ENCODE measurements at places on chromosomes 16 and 17.

DNA sequence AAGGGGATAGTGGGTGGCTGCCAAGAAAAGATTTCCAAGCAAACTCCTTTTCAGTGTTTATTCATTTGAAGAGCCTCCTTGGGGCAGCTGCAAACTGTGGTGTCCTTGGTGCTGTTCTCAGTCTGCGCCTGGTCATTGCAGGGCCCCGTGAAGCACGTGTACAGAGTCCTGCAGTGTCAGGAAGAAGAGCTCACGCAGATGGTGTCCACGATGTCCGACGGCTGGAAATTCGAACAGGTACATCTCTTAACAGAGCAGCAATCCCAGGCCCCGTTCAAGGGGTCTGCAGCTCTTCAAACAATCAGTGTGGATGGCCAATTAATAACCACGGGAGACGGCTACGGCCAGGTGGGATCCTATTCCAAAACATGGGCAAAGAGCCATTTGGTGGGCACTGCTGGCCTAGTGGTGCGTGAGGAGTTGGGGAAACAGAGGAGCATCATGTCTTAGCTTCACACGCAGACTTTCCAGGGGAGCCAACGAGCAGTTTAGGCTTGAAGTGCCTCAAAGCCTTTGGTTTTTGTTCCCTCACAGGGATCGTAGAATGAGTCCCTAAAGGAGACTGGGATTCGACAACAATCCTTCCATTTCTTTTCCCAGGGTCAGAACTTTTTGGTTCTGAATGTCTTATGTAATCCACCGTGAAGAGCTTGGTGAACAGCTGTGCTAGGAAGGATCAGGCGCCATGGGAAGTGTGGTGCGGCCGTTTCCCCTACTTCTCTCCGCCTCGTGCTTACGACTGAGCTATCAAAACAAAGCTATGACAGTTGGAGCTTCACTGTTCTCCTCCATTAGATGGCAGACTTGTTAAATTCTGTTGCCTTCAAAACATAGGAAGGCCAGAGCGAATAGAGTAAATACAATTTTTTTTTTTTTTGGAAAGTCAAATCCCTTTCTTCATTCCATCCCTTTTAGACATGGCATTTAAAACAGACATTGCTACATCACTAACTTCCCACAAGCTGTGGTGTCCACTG is 12.6 kb downstream of the KCTD2 start:
- peak; percentile 32 for DNase-seq

GRCh38 chr17:50661795-50662391 is 27.2 kb downstream of the ABCC3 start:
- DNase-seq, result peak; percentile 34

DNA sequence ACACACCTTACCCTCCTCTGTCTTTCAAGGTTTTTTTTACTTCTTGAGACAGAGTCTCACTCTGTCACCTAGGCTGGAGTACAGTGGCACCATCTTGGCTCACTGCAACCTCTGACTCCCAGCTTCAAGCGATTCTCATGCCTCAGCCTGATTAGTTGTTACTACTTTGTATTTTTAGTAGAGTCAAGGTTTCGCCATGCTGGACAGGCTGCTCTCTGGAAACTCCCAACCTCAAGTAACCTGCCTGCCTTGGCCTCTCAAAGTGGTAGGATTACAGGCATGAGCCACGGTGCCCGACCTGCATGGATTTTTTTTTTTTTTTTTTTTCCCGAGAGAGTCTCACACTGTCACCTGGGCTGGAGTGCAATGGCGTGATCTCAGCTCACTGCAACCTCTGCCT is 273.2 kb downstream of the RBFOX1 start:
- no peak for DNase-seq

- DNase-seq, result peak; percentile 40
These were observed 17.6 kb downstream of the MAPK8IP3 start for GRCh38 chr16:1723450-1724147.

DNA sequence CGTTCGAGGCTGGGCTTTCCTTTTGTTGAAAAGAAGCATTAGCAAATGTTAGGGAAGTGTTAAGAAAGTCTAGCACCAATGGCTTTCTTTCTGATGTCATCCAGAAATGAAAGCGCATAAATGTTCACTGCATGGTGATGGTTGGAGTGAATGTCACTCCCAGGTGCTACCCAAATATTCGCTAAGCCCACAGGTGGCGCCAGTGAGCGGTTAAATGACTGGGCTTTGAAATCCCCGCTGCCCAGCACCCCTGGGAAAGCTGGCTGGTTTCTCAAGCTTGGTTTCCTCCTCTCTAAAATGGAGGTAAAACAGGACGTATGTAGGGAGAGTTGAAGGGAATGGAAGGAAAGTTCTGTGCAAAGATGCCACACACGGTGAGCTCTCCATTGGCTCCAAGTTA is 104.4 kb downstream of the IRX5 start:
- DNase-seq, result no peak

DNA sequence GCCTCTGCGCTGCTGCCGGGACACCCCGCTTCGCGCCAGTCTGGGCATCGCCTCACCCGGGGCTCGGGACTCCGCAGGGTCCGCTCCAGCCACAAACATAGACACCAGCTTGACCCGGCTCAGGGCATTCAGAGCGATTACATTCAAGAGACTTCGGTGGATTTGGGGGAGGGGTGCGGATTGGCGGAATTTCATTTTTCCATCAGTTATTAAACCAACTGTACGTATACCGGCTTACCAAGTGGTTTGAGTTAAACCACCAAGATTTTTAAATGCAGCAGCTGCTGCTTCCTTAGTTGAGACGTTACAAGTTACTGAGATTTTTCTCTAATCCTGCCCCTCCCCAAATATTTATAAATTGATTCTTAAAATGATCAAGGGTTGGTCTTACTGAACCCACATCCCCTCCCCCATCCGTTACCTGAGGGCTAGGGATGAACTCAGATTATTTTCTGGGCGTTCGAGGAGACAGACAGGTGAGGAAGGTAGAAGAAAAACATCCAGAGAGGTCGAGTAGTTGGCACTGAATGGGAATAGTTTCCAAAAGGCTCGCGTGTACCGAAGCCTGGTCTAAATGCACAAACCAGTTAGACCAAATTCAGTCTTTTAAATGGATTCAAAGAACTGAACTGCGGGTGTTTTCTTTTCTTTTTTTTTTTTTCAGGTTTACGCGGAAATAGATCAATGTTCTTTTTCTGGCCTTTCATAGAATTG is 1.5 kb downstream of the CRHR1 start:
- DNase-seq, result no peak

GRCh38 chr17:83126275-83126811 is 46.9 kb downstream of the METRNL start:
- no peak for DNase-seq

DNA sequence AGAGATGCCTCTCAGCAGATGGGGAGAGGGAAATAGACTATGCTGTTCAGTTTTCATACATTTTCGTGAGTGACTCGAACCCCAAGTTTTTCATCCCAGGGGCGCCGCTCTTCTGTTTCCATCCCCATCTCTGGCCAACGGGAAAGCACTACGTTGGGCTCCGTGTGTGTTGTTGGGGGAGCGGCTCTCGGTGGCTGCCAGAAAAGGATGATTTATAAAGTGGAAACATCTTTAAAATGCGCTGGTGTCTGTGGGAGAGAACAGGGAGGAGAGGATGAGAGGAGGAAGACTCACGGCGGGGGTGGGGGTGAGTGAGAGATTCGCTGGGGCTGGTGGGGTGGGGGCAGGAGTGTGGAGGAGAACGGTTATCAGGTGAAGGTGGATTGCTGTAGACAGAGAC is 5.8 kb downstream of the TBX4 start:
- no peak for DNase-seq

GRCh38 chr16:72455743-72456659 is 284.0 kb upstream of the PMFBP1 start:
- no peak for DNase-seq

GRCh38 chr16:63813862-63814261 is 1308.0 kb downstream of the CDH11 start:
- no peak for DNase-seq

DNA sequence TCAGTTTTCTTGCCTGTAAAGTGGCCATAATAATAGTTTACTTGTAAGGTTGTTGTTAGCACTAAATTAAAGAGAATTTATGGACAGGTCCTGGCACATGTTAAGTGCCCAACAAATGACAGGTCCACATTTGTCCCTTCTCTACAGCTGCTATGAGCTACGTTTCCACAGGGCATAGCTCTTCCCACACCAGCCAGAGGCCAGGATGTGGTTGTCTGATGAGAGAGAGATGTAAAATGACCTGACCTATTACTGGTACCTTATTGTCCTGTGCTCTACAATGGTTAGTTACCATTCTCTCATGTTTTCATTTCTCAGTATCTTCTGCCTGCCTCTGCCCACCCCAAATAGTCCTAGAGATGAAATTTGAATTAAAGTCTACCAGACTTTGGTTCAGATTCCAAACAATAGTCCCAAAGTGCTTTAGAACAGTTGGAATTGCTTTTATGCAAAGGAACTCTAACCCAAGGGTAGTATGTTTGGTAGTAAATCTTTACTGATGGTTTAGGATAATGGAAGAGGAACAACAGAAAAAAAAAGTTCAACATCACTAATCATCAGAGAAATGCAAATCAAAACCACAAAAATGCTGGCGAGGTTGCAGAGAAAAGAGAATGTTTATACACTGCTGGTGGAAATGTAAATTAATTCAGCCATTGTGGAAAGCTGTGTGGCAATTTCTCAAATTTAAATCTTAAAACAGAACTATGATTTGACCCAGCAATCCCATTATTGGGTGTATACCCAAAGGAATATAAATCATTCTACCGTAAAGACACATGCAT is 57.1 kb upstream of the ANKFN1 start:
- DNase-seq, result no peak

- DNase-seq, result no peak
These were observed 4.6 kb downstream of the RASD1 start for GRCh38 chr17:17491546-17491988.

DNA sequence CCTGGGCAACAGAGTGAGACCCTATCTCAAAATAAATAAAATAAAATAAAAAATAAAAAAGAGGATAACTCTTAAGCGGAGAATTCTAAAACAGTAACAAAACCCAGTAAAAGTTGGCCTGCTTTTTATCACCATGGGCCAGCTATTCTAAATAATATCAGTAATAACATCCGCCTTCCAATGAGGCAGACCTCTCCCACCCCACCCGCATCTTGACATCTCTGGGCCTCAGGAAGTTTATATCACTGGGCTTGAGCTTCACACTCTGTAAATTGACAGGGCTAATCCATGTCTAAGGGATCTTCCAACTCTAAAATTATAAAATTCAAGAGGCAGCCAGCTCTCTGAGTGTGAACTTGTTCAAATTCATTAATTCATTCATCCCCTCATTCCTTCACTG is 82.9 kb upstream of the MTMR4 start:
- no peak for DNase-seq
